ENCODE measurements at places on chromosomes 6 and 20. TPM values are rescaled to one million over a fixed set of nuclear protein-coding genes. Genes with fewer than 3 reads are reported as not detected.

The THEMIS gene
- 0.47 TPM for polyA plus RNA-seq

The C6orf141 gene
- polyA plus RNA-seq, result not detected

The B3GALT4 gene
- 28.0 TPM for polyA plus RNA-seq

DNA sequence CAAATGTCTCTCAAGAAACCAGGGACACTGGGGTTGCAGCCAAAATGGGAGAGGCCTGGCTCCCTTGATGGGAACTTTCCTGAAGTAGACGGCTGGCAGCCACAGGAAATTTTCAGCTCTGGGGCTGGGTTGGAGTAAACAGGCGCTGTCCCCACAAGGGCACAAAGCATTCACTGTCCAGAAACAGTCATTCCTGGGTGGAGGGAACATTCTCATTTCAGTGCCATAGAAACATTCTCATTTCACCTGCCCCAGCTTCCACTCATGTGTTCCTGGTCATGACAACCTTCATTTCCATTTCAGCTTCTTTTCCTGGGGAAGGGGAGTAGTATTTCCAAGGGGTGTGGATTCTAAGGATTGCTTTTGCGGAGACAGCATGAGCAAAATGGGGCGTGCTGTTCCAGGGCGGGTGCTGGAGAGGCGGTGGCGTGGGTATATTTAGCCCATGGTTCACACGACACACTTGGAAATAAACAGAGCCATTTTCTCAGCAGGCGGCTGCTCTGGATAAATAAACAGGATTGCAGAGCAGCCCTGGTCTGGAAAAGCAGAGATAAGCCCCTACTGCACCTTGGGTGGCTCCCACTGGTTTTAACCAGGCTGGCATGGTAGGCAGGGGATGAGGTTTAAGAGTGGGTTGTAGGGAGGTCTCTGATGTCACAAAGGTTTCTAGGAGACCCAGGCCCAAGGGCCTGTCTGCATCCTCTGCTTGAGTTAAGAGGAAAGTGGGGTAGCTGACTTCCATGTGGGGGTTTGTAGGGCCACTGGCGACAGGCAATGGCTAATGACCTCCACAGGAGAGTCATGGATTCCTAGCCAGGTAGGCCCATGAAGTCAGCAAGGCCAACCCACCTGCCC lies 32.9 kb downstream of the COX4I2 start:
- DNase-seq, result no peak

- DNase-seq, result peak; percentile 21
Observed at GRCh38 chr6:87879132-87879861, 168.3 kb upstream of the SPACA1 start.

Measured in naive B cell (primary cell).